Activated CD4-positive, alpha-beta T cell treated with anti-CD3 and anti-CD28 coated beads, Interleukin-2, amount 50 U/mL, for 1 hour (primary cell): ENCODE measurements at places on chromosomes 3 and 15.

GRCh38 chr15:62453375-62453774, 288.3 kb upstream of the C2CD4B start:
- no peak for DNase-seq

GRCh38 chr15:29795610-29796009, 26.7 kb downstream of the TJP1 start:
- no peak for DNase-seq

DNA sequence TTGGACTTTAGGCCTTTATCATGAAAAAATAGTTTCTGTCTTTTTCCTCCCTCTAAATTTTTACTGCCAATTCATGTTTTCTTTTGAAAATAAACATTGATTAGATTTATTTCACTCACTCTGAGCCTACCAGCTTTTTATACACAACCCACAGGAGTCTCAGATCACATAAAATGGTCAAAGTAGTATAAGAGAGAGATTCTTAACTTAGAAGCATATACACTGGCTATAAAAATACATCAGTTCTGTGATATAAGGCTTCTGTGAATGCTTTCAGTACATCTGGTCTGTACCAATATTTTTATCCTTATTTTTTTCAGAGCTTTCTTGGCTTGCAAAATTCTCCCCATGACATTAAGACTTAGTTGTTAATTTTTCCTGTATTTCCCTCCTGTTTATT, 117.0 kb upstream of the PTX3 start:
- DNase-seq = no peak

GRCh38 chr15:38781196-38781595, 216.6 kb upstream of the RASGRP1 start:
- DNase-seq = no peak

GRCh38 chr3:63193647-63194046, 84.5 kb upstream of the SYNPR start:
- no peak for DNase-seq

DNA sequence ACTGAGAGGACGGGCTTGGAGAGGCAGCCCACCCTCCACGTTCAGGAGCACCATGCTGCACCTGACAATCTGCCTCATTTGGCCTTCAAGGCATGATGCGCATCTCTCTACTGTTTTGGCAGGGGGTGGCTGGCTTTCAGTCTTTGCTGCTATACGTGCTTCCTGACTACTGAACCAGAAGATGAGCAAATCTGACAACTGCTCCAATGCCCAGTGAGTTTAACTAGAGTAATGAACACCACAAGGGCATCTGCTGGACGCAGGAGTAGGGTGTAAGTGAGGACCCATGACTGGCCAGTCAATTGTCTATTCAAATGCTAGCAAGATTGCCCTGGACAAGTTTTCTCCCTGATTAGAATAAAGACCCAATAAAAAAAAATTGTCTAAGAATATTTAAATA, 335.7 kb downstream of the MAGI1 start:
- no peak for DNase-seq
